ENCODE measurements at places on chromosomes 1 and 21. TPM values are rescaled to one million over a fixed set of nuclear protein-coding genes. Genes with fewer than 3 reads are reported as not detected.

FMOD gene
- total RNA-seq, result 79.6 TPM

RIPPLY3 gene
- total RNA-seq, result not detected

SAMD11 gene
- 2.9 TPM for total RNA-seq

PPIAL4G gene
- under 0.01 TPM for total RNA-seq

DCDC2B gene
- not detected for total RNA-seq

ASAP3 gene
- 47.7 TPM for total RNA-seq

TRMT1L gene
- 18.7 TPM for total RNA-seq

CREB3L4 gene
- total RNA-seq, result 65.2 TPM

TRIM45 gene
- 1.1 TPM for total RNA-seq

RBBP5 gene
- 15.8 TPM for total RNA-seq

CNIH3 gene
- 3.8 TPM for total RNA-seq

SPRR4 gene
- total RNA-seq, result not detected

CD48 gene
- total RNA-seq, result 12.3 TPM

RNU1-2 gene
- under 0.01 TPM for total RNA-seq

CD101 gene
- 3.9 TPM for total RNA-seq

SPRR2G gene
- total RNA-seq, result not detected

TAL1 gene
- total RNA-seq, result 6.2 TPM

CDA gene
- total RNA-seq, result 1.3 TPM

BEND5 gene
- total RNA-seq, result 3.2 TPM

MMEL1 gene
- total RNA-seq, result 9.2 TPM

SLAMF8 gene
- 2.3 TPM for total RNA-seq

DIO1 gene
- total RNA-seq, result not detected

ICOSLG gene
- total RNA-seq, result 2.6 TPM

FAM78B gene
- 1.2 TPM for total RNA-seq

CR2 gene
- total RNA-seq, result 0.29 TPM

RAB4A gene
- total RNA-seq, result 47.8 TPM

SELENBP1 gene
- 63.6 TPM for total RNA-seq

SH2D1B gene
- total RNA-seq, result not detected

CFHR1 gene
- total RNA-seq, result not detected

HFM1 gene
- total RNA-seq, result 0.73 TPM

HPDL gene
- not detected for total RNA-seq

SLC25A34 gene
- total RNA-seq, result 1.8 TPM

CLCA1 gene
- not detected for total RNA-seq

ADAMTS4 gene
- total RNA-seq, result 4.8 TPM

JTB gene
- 268 TPM for total RNA-seq

LCE2C gene
- not detected for total RNA-seq

NPPB gene
- total RNA-seq, result not detected

NPHS2 gene
- not detected for total RNA-seq

ANXA9 gene
- 3.6 TPM for total RNA-seq

KRTAP11-1 gene
- total RNA-seq, result not detected

LRRC38 gene
- not detected for total RNA-seq

ZNF697 gene
- 9.5 TPM for total RNA-seq

ASCL5 gene
- total RNA-seq, result not detected

CD244 gene
- total RNA-seq, result 1.6 TPM

GNG4 gene
- 0.15 TPM for total RNA-seq

PAPPA2 gene
- total RNA-seq, result 1.2 TPM

LCE2B gene
- total RNA-seq, result not detected

NBPF4 gene
- not detected for total RNA-seq

EPHB2 gene
- 1.5 TPM for total RNA-seq

All from breast epithelium (tissue), 4 donors.